ENCODE measurements at places on chromosomes 7 and 10.
A peak's percentile ranks its signal among the peaks of the same experiment; 100 is the strongest.

DNA sequence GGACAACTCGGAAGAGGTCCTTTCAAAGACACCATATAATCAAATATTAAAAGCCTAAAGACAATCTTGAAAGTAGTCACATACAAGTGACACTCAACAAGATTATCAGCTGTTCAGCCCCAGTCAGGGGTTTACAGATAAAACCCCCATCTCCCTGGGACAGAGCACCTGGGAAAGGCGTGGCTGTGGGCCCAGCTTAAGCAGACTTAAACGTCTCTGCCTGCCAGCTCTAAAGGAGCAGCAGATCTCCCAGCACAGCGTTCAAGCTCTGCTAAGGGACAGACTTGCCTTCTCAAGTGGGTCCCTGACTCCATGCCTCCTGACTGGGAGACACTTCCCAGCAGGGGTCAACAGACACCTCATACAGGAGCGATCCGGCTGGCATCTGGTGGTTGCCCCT lies 18.0 kb downstream of the CDCA7L start:
- no peak for DNase-seq

- no peak for DNase-seq
Observed at GRCh38 chr10:51301644-51302043, 227.4 kb downstream of the PRKG1 start.

- DNase-seq, result no peak
Observed at GRCh38 chr10:112954974-112955581, 5.0 kb downstream of the TCF7L2 start.

DNA sequence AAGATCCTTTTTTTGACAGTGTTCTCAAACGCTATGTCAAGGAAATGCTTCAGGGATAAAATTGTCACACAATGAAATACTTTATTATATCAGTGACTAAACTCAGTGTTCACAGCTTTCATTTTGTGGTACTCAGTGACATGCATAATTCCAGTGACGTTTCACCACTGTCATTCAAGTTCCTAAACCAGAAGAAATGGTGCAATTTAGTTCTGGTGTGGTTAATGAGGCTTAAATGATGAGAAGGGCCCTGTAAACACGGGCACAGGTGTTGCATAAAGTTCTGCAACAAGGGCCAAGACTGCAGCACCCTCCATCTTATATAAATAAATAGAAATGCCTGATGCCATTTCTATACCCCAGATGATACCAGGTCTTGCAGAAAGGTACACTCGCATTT lies 1247.1 kb downstream of the GATA3 start:
- DNase-seq, result no peak

- no peak for DNase-seq
Observed at GRCh38 chr7:101973130-101973529, 155.7 kb downstream of the CUX1 start.

DNA sequence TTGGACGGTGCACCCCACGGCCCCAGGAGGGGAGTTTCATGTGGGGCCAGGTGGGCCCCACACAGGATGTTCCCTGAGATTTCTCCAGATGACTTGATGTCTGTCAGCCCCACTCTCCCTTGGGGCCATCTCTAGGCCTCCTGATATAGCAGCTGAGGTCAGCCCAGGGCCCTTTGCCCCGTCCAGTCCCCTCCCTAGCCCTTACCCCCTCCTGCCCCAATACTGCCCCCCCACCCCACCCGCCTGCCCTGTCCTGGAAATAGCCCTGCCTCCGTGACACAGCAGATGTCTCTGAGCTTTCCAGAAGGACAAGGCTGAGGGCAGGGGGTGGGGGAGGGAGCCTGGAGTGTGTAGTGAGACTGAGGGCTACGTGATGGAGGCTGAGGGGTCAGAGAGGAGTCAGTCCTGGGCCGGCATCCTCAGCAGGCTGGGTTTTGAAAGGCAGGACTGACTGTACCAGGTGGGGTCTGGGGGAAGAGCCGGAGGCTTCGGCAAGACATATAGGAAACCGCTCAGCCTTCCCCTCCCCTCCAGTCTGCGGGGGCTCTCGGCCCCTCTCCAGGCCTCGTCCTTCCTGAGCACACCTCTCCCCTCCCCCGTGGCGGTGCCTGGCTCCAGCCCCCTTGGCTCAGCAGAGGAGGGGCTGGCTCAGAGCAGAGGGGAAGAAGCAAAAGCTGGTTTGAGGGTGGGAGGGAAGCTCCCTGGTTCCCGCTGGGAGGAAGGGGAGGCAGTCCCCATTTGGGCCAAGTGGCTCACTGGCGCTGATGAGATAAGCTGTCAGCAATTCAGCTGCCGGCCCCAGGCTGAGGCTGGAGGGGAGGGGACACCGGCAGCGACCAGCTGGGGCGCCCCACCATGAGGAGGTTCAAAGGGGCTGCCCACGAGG lies 2.0 kb downstream of the FLNC start:
- DNase-seq, result peak; percentile 39

DNA sequence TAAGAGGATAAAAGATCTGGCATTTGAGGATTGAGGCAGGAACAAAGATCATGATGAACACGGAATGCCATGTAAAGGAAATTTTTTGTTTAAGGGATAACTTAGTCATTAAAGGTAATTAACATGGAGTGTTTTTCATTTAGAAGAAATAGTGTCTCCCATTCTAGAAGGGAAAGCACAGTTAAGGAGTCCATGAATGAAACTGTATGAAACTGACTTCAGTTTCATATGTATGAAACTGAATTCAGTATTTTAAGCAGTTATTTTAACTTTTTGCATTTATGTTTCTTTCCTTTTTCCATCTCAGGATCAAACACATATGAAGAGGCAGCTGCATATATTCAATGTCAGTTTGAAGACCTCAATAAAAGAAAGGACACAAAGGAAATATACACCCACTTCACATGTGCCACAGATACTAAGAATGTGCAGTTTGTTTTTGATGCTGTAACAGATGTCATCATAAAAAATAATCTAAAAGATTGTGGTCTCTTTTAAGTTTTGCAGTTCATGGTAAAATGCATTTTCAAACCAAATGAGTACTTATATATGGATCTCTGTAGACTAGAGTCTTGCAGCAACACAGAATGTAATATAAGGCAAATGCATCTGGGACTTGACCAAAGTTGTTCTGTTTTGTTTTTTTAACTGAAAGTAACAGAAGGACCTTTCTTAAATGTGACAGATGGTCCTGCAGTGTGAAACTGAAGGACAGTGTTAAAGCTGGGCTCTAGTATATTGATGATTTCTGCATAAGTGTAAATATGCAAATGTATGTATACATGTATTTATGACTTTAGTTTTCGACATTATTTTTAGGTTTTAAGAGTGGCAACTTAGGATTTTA lies 82.6 kb downstream of the GNAI1 start:
- DNase-seq, result no peak

GRCh38 chr7:133886086-133886485 lies 241.1 kb upstream of the LRGUK start:
- DNase-seq, result no peak

GRCh38 chr7:117807676-117808075 lies 65.6 kb downstream of the CTTNBP2 start:
- peak; percentile 39 for DNase-seq

GRCh38 chr10:52951824-52952223 lies 179.2 kb upstream of the MBL2 start:
- no peak for DNase-seq

- no peak for DNase-seq
Observed at GRCh38 chr10:103197903-103198302, 4.8 kb upstream of the NT5C2 start.

GRCh38 chr7:39152701-39153100 lies 175.0 kb downstream of the POU6F2 start:
- DNase-seq, result no peak

- DNase-seq, result no peak
Observed at GRCh38 chr10:29482591-29483431, 152.0 kb downstream of the SVIL start.

- peak; percentile 16 for DNase-seq
Observed at GRCh38 chr10:89373916-89374711, 3.7 kb upstream of the IFIT1B start.

DNA sequence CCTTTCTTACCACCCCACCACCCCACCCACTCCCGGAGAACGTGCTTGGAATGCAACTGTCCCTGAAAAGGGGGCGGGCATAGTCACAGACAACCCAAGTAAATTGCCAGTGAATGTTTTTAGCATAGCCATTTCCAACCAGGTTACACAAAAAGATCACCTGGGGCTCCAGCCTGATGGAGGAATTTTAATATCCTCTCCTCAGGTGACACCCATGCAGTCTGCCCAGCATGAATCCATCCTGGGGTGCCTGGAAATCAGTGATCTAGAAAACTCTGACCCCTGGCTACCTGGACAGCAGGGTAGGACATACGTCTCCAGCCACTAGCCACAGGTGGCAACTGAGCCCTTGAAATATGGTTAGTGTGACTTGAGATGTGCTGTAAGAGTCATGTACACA lies 61.1 kb downstream of the SORBS1 start:
- no peak for DNase-seq

GRCh38 chr7:116426428-116427156 lies 72.9 kb upstream of the CAV2 start:
- no peak for DNase-seq

- DNase-seq, result no peak
Observed at GRCh38 chr10:104478380-104478779, 124.7 kb downstream of the CFAP58 start.

DNA sequence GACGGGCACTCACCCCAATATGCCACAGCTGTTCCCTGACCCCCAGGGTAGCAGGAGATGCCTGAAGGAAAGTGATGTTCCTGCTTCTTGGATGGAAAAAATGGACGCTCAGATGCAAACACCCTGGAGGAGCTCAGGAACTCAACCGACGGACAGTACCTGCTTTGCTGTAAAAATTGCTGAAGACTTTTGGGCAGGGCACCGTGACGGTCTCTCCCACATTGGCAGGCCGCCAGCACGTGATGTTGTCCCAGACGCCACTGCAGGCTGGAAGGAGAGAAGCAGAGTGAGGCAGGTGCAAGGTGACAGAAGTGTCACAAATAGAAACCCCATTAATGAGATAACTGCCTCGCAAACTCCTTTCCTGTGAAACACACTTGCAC lies 35.0 kb downstream of the VIPR2 start:
- no peak for DNase-seq

GRCh38 chr7:99244939-99245338 lies 27.7 kb upstream of the MYH16 start:
- no peak for DNase-seq

DNA sequence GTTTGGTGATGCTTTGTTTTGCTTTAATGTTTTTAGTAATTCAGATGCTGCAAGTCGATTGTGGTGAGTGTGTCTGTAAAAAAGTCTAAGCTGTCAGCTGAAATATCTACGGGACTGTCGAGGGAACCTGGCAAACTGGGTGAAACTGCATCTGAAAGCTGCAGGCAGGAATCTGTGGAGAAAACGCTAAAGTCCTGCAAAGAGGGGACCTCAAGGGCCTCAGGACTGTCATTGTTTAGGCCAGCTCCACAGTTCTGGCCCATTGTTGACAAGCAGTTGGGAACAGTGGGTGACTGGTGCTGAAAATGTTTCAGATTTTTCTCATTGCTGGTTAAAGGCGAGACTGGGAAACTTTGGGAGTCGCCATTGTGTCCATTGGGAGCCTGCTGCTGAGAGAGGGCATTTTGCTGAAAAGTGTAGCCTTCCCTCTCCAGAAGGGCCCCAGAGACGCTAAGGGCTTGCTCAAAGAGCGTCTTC lies 1.8 kb downstream of the HOXA2 start:
- no peak for DNase-seq

GRCh38 chr7:142002179-142002578 lies 6.5 kb downstream of the MGAM start:
- no peak for DNase-seq

GRCh38 chr10:21427804-21428481 lies 97.5 kb downstream of the SKIDA1 start:
- DNase-seq, result no peak

- no peak for DNase-seq
Observed at GRCh38 chr7:149826344-149827088, 11.7 kb upstream of the ZNF862 start.

GRCh38 chr10:93431361-93431760 lies 50.8 kb downstream of the MYOF start:
- DNase-seq, result no peak

DNA sequence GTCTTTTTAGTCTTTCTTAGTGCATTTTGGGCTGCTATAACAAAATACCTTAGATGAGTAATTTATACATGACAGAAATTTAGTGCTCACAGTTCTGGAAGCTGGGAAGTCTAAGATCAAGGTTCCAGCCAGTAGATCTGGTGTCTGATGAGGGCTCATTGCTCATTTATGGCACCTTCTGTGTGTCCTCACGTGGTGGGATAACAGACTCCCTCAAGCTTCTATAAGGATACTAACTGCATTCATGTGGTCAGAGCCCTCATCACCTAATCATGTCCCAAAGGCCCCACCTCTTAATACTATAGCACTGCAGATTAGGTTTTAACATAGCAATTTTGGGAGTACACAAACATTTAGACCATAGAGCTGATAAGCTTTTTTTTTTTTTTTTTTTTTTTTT lies 80.4 kb downstream of the ZNRF2 start:
- no peak for DNase-seq

- no peak for DNase-seq
Observed at GRCh38 chr10:45064998-45065397, 64.3 kb downstream of the ZNF22 start.

DNA sequence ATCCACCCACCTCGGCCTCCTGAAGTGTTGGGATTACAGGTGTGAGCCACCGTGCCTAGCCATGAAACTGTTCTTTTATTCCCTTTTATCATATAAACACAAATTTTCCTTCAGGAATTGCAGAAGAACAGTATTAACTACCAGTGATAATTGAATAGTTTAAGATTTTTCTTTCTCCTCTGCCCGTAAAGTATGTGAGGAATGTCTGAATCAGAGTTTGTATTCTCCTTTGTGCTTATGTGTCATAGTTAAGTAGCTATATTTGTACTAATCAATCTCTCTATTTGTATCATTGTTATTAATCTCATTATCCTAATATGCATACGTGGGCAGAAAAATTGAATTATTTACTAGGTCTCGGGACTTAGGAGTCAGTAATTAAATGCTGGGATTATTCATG lies 83.6 kb downstream of the ZNF277 start:
- no peak for DNase-seq

- DNase-seq, result no peak
Observed at GRCh38 chr7:151245360-151246101, 3.0 kb downstream of the SMARCD3 start.

DNA sequence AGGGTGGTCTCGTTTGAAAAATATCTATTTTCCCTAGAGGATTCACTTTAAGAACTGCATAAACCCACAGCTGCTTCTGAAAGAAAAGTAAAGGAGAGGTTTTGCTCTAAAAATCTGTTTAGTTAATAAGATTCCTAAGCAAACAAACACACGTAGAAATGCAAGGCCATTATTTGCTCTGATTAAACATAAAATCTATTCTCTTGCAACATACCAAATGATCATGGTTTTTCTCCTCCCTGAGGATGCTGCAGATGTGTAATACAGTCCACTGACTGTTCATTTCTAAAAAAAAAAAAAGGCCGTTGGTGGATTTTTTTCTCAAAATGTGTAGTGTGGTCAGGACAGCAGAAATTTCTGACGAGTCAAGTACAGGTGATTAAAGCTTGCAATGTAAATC lies 98.6 kb downstream of the BUB3 start:
- DNase-seq, result peak; percentile 32

DNA sequence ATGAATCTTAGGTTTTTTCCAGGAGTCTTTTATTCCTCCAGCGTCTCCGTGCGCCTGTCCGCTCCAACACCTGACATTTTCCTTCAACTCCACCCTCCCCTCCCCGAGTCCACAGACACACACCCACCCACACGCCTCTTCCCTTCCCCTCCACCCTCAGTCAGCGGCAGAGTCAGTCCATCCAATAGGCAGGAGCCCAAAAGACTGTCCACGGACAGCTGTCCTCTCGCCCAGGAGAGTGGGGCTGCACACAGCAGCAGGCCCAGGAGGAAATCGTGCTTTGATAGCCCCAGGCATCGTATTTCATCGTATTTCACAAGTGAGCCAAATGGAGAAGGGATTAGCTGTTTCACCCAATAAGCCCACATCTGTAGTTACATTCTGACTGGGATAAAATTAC lies 285.1 kb downstream of the ZEB1 start:
- DNase-seq, result peak; percentile 58
